Heart right ventricle (tissue), 16 donors: ENCODE measurements at places on chromosomes 5 and 9. TPM values are rescaled to one million over a fixed set of nuclear protein-coding genes. Genes with fewer than 3 reads are reported as not detected.

- H3K27ac ChIP-seq, result no peak overlapping the region
- peak overlapping the region; percentile 15 for H3K4me3 ChIP-seq
- no peaks in the 10 kb centered on the region for H3K27me3 ChIP-seq
Measured at GRCh38 chr9:77946969-77947620, 84.5 kb downstream of the GNAQ start.

Gene NNT
- 383 TPM for total RNA-seq

Gene SLC35A4
- total RNA-seq, result 105 TPM

Gene NIPAL4
- not detected for total RNA-seq

- DNase-seq, result no peak
- H3K4me1 ChIP-seq, result peaks cover 41% of the 10 kb centered on the region
- H3K27ac ChIP-seq, result no peak overlapping the region
- H3K27me3 ChIP-seq, result no peaks in the 10 kb centered on the region
- no peaks in the 10 kb centered on the region for H3K36me3 ChIP-seq
Measured at GRCh38 chr5:116557669-116558271, 16.9 kb downstream of the SEMA6A start.

DNA sequence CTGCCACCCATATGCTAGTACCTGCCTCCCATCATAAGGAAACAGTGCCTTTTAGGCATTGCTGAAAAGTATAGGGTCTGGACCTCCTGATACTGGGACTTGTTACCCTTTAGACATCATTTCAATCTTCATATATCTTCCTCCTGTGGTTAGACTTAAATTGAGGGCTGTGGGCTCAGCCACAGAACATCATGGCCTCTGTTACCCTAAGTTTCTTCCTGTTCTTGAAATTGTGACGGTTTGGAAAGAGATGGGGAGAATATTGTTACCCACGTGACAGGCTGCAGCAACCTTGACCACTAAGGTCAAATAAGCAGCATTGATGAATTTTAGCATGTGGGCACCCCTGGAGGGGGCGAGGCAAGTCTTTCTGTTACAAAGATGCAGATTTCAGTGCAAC lies 87.7 kb downstream of the PDE8B start:
- no peak for DNase-seq
- H3K4me3 ChIP-seq, result no peak overlapping the region
- H3K27me3 ChIP-seq, result no peaks in the 10 kb centered on the region
- no peaks in the 10 kb centered on the region for H3K4me1 ChIP-seq
- H3K27ac ChIP-seq, result no peak overlapping the region

- no peaks in the 10 kb centered on the region for H3K36me3 ChIP-seq
- DNase-seq, result no peak
- H3K4me1 ChIP-seq, result no peaks in the 10 kb centered on the region
- H3K4me3 ChIP-seq, result no peak overlapping the region
- H3K27me3 ChIP-seq, result no peaks in the 10 kb centered on the region
Measured at GRCh38 chr5:31047007-31047406, 146.5 kb upstream of the CDH6 start.

- H3K4me3 ChIP-seq, result no peak overlapping the region
- no peaks in the 10 kb centered on the region for H3K36me3 ChIP-seq
- H3K27me3 ChIP-seq, result no peaks in the 10 kb centered on the region
- DNase-seq, result no peak
- H3K27ac ChIP-seq, result no peak overlapping the region
Measured at GRCh38 chr9:2320114-2320513, 301.5 kb upstream of the VLDLR start.

Gene TSLP
- 4.4 TPM for total RNA-seq

Gene WDR55
- total RNA-seq, result 12.2 TPM

GRCh38 chr9:126326228-126327005 lies at the start of gene MVB12B:
Gene MVB12B (plus strand): TSS chr9:126326829. CDS start chr9:126326930, 101 bp downstream.
- no peaks in the 10 kb centered on the region for H3K27me3 ChIP-seq
- no peak for DNase-seq
- H3K4me1 ChIP-seq, result peaks cover 48% of the 10 kb centered on the region
- H3K27ac ChIP-seq, result peak within 1 kb of the TSS; percentile 65
- peak within 1 kb of the TSS; percentile 68 for H3K4me3 ChIP-seq

DNA sequence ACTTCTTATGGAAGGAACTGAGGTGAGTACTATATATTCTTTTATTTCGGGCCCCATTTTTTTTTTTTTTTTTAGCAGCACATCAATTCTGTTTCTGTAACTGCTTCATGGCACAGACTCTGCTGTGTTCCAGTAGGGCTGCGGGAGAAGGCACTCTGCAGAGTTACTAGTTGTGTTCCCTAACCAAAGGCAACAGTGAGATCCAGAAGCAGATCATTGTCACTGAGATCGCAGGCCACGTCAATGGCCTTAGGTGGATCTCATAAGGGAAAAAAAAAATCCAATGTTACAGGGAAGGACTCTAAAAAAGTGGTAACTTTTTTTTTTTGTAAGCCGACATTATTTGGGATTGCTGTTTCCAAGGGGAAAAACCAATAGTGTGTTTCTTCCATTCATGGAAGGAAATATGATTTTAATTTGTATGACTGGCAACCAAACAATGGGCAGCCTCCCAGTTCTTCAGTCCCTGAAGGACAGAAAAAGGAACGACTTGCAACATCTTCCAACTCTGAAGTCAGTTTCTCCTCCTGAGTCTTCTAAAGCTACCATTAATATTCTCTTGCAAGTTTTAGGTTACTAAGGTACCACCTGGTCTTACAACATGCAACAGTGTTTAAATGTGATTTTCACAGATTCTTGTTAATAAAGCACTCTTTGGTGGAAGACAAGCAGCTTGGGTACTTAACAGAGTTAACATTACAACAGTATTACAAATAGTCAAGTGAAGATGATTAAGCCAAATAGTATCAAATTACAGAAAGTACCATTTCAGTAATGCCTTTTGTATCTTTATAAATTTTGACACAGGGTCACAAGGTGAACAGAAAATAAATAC lies 52.8 kb downstream of the HABP4 start:
- H3K4me1 ChIP-seq, result peaks cover 30% of the 10 kb centered on the region
- no peak overlapping the region for H3K27ac ChIP-seq
- H3K4me3 ChIP-seq, result no peak overlapping the region
- no peak for DNase-seq

GRCh38 chr9:71515626-71516025 lies 252.7 kb downstream of the CEMIP2 start:
- H3K36me3 ChIP-seq, result no peaks in the 10 kb centered on the region
- H3K27ac ChIP-seq, result no peak overlapping the region
- DNase-seq, result no peak
- no peak overlapping the region for H3K4me3 ChIP-seq
- no peaks in the 10 kb centered on the region for H3K4me1 ChIP-seq

Gene ZDHHC11
- total RNA-seq, result 7.8 TPM

- H3K4me3 ChIP-seq, result no peak overlapping the region
- H3K27me3 ChIP-seq, result no peaks in the 10 kb centered on the region
- no peak overlapping the region for H3K27ac ChIP-seq
- DNase-seq, result no peak
Measured at GRCh38 chr5:107805824-107806223, 135.1 kb upstream of the EFNA5 start.

- H3K27me3 ChIP-seq, result no peaks in the 10 kb centered on the region
- H3K36me3 ChIP-seq, result no peaks in the 10 kb centered on the region
- no peak overlapping the region for H3K4me3 ChIP-seq
- no peak overlapping the region for H3K27ac ChIP-seq
- peaks cover 8% of the 10 kb centered on the region for H3K4me1 ChIP-seq
Measured at GRCh38 chr5:154311362-154311761, 120.8 kb downstream of the GALNT10 start.

Gene UNC13B
- total RNA-seq, result 23.5 TPM

Gene GNA14
- total RNA-seq, result 1.8 TPM

DNA sequence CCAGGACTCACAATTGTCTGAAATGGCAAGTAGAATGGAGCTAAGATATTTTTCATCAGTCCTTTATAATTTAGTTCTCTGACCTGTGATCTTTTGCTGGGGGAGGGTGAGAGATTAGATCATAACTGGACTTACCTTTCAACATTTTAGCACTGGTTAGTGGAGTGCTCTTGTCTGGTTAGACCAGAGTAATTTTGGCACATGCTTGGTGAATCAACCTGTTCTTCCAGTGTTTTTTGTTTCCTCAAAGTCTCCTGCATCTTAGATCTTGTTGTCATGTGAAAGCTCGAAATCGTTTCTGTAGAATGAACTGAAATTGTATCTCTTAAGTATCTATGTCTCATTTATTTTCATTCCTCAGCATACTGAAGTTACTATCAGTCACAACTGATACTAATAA lies 122.4 kb downstream of the TLE4 start:
- H3K4me3 ChIP-seq, result no peak overlapping the region
- no peaks in the 10 kb centered on the region for H3K4me1 ChIP-seq
- no peak overlapping the region for H3K27ac ChIP-seq

Gene ADAMTS12
- total RNA-seq, result 1.1 TPM

DNA sequence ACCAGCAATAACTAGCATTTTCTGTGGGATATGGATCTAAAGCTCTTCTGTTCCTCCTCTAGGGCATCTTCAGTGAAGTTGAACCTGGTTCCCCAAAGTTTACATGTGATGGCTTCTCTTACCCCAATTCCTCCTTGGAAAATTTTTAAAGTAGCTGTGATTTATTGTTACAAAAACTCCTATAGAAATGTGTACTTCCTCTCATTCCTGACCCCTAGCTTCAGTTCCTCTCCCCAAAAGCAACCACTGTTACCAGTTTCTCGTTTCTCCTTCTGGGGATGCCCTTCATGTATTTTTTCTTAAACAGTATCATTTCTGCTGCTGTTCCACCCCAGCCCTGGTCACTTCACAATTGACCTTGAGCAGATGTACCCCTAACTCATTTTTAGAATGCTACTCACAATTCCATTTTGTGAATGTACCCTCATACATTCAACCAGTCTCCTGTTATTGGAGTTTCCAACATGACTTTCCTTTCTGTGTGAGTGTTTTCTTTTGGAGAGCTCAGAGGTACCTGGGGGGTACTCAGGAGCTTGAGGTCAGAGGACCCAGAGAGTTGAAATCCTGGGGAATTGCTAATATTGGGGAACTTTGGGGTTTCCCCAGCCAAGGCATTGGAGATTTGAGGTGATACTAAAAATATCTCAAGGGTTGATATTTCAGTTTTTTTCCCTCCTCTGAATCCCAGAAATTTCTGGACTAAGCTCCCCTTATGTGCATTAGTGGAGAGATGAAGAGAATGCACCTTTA lies 18.6 kb upstream of the GLRX start:
- no peak overlapping the region for H3K4me3 ChIP-seq
- peak overlapping the region; percentile 27 for H3K27ac ChIP-seq
- no peaks in the 10 kb centered on the region for H3K27me3 ChIP-seq
- no peaks in the 10 kb centered on the region for H3K36me3 ChIP-seq
- H3K4me1 ChIP-seq, result peaks cover 31% of the 10 kb centered on the region

Gene RNF183
- not detected for total RNA-seq

DNA sequence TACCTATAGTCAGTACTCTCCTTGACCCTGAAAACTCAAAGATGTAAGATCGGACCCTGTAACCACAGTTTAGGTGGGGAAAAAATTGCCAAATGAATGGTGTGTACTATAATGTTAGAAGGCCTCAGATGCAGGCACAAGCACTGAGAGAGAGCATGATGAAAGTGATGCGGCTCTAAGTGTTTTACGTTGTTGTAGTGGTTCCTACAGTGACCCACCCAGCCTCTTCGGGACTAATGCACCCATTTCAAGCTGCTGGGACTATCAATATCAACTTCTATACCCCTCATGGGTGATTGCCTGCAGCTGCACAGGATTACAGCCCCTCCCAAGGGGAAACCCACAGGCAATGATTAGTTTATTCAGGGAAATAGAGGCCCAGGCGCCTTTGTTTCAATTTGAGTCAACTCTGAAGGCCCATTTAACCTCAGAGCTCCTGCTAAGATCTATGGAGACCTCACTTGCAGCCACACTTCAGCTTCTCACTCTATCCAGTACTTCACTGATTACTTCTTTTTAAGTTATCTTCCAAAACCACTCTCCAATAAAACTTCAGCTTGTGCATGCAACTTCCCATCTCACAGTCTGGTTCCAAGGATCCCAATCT lies 340.7 kb downstream of the NR2F1-AS1 start:
- no peak overlapping the region for H3K4me3 ChIP-seq
- no peak for DNase-seq
- no peaks in the 10 kb centered on the region for H3K36me3 ChIP-seq
- H3K27ac ChIP-seq, result no peak overlapping the region

DNA sequence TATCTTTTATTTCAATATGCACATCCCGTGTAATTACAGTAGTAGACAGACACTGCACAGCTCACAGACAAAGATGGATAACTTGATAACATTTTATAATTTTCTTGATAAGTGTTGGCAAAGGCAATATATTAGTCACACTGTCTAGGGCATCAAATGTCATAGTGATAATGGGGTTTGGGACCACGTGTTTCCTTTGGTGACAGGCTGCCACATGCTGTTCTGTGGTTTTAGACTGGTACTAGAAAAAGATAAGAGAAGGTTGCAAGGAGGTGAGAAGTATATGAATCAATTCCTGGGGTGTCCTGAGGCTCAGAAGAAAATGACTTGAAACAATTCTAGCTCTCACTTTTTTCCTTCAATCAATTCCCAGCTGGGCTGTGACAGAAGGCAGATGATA lies 258.8 kb upstream of the CHD1 start:
- H3K4me1 ChIP-seq, result no peaks in the 10 kb centered on the region
- no peak overlapping the region for H3K4me3 ChIP-seq
- DNase-seq, result no peak
- H3K36me3 ChIP-seq, result no peaks in the 10 kb centered on the region
- no peak overlapping the region for H3K27ac ChIP-seq

DNA sequence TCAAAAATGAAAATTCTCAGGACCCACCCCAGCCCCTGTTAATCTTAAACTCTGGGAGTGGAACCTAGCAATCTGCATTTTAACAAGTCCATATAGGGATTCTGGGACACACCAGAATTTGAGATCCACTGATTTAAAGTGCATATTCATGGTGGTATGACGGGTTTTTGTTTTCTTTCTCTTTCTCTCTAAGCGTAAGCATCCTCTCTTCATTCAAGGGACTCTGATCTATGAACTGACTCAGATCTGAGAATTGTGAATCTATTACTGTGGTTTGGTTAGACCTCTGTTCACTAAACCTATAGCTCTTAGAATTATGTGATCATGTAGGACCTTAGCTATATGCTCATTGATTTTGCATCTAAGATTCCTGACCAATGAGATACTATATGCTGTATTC lies 565.2 kb downstream of the CCDC171 start:
- no peaks in the 10 kb centered on the region for H3K36me3 ChIP-seq
- no peak overlapping the region for H3K27ac ChIP-seq
- no peaks in the 10 kb centered on the region for H3K4me1 ChIP-seq
- DNase-seq, result no peak
- H3K4me3 ChIP-seq, result no peak overlapping the region

GRCh38 chr9:98924946-98925820 lies 18.5 kb upstream of the COL15A1 start:
- no peak for DNase-seq
- no peaks in the 10 kb centered on the region for H3K4me1 ChIP-seq
- H3K27ac ChIP-seq, result no peak overlapping the region
- no peak overlapping the region for H3K4me3 ChIP-seq
- H3K36me3 ChIP-seq, result no peaks in the 10 kb centered on the region

DNA sequence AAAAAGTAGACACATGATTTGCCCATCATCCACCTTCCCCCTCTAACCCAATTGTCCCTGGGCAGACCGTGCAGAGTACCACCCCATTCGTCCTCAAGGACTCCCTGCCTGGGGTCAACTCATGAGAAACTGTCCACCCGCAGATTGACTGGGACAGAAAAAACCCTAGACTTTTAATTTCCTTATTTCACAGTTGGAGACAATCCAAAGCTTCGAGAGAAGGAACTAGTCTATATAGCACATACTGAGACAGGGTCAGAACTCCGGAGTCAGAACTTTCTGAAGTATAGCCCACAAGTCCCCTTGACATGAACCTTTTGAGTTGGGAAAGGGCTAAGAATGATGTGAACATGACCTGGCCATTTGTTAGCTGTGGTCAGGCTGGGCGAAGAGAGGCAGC lies 7.5 kb upstream of the GPX3 start:
- H3K36me3 ChIP-seq, result no peaks in the 10 kb centered on the region
- no peak overlapping the region for H3K27ac ChIP-seq
- H3K4me1 ChIP-seq, result peaks cover 6% of the 10 kb centered on the region
- H3K4me3 ChIP-seq, result no peak overlapping the region
- no peaks in the 10 kb centered on the region for H3K27me3 ChIP-seq

Gene ADAMTS6
- total RNA-seq, result 0.85 TPM
